Activated CD8-positive, alpha-beta T cell treated with anti-CD3 and anti-CD28 coated beads, Interleukin-2, amount 10 ng/mL, durations not matched to agents 7 days and 5 days (primary cell): ENCODE measurements at places on chromosomes 7 and 10.

DNA sequence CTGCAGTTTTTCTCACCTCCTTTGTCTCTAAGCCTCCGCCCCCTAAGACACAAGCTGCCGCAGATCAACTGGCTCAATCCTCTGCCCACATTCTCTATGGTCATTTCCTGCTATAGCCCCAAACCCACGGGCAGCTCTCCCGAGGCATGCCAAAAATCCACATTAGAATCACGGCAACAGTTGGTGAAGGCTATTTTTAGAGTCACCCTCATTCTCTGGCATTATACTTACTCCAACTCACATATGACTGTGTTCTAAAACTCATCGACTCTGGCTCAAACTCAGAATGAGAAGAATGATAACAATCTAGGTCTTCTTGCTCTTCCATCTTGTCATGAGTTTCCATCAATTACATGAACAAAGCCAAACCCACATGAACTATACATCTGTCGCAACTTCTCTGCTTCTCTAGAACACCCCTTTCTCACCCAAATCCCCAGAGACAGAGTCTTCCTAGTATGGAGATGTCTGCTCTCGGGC, 10.9 kb upstream of the KIAA1549 start:
- peaks cover 32% of the 10 kb centered on the region for H3K27me3 ChIP-seq
- no peaks in the 10 kb centered on the region for H3K36me3 ChIP-seq
- DNase-seq: no peak
- H3K4me1 ChIP-seq: no peaks in the 10 kb centered on the region

- H3K27ac ChIP-seq: no peak overlapping the region
- no peaks in the 10 kb centered on the region for H3K4me1 ChIP-seq
- peaks cover 11% of the 10 kb centered on the region for H3K27me3 ChIP-seq
- no peak for DNase-seq
Measured at GRCh38 chr7:77979219-77979618, 180.6 kb downstream of the PHTF2 start.

GRCh38 chr7:46908770-46909169, 673.1 kb downstream of the TNS3 start:
- no peaks in the 10 kb centered on the region for H3K36me3 ChIP-seq
- DNase-seq: no peak
- no peak overlapping the region for H3K4me3 ChIP-seq
- no peaks in the 10 kb centered on the region for H3K4me1 ChIP-seq

- no peaks in the 10 kb centered on the region for H3K4me1 ChIP-seq
- no peak overlapping the region for H3K4me3 ChIP-seq
- H3K36me3 ChIP-seq: no peaks in the 10 kb centered on the region
- no peak for DNase-seq
Measured at GRCh38 chr7:13897819-13898218, 91.6 kb downstream of the ETV1 start.

DNA sequence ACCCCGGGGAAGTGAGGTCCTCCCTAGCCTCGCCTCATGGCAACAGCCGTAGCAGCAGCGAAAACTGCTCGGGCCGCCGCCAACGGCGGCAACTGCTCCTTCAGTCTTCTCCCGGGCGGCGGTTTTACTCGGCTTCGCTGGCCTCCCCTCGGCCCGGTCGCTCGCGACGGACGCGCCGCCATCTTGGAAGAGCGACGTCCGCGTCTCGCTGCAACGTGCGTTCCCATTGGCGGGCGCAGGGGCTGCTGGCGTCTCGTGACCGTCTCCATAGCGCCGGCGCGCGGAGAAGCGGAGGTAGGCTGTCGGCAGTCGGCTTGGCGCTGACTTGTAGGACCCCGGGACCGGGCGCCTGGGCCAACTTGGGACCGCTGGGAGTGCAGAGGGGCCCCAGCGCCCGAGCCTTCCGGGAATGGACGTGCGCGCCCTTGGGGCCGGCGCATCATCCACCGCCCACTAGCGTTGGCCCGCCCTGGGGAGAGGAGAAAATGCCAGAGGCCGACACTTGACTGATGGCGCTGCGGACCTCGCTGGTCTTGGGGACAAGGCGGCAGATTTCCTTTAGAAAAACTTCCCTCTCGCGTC, at the start of gene SNX13:
TSS of gene SNX13 (minus strand) at position 193 of the 582 bp plus-strand sequence. CDS start 199 bp downstream, outside the sequence.
- H3K27me3 ChIP-seq: no peaks in the 10 kb centered on the region
- DNase-seq: peak; percentile 93
- H3K4me1 ChIP-seq: peaks cover 34% of the 10 kb centered on the region
- H3K36me3 ChIP-seq: peaks cover 13% of the 10 kb centered on the region
- peak within 1 kb of the TSS; percentile 97 for H3K27ac ChIP-seq
- peak within 1 kb of the TSS; percentile 93 for H3K4me3 ChIP-seq

- peaks cover 28% of the 10 kb centered on the region for H3K4me1 ChIP-seq
- no peaks in the 10 kb centered on the region for H3K27me3 ChIP-seq
- peaks cover 53% of the 10 kb centered on the region for H3K36me3 ChIP-seq
- no peak overlapping the region for H3K4me3 ChIP-seq
- no peak for DNase-seq
- H3K27ac ChIP-seq: peak overlapping the region; percentile 39
Measured at GRCh38 chr7:74228951-74229900, 19.4 kb downstream of the LAT2 start.
